ENCODE measurements at places on chromosomes 4 and X.
A peak's percentile ranks its signal among the peaks of the same experiment; 100 is the strongest.

DNA sequence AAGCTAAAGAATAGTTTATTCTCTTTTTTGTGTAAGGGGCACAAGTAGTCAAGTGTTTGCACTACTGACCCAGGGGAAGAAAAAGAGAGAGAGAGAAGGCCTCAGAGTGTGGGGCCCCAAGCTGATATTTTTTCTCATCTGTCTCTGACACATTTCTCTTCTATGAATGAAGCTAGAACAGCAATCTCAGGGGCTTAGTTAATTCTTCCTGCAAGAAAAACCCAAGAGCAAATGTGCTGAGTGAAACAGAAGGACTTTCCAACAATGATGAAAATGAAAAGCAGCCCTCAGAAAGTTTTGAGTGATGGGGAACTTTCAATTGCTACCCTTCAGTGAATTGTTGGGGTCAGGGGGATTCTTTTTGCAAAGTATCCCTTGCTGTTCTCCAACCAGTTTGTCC lies 9.2 kb upstream of the MSN start:
- no peak for DNase-seq

DNA sequence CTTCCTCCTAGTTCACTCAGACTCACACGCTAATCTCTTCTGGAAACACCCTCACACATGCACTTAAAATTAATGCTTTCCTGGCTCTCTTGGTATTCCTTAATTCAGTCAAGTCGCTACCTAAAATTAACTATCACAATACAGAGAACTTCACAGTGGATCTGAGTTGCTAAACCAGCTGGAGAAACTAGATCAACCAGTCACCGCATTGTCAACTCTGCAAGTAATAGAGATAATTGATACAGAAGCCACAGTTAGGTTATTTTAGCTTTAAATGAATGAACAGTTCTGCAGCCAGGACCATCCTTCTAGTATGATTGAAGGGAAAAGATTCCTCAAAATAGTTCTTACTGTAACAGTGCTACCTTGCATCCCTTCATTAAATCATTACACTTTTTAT lies 6.0 kb upstream of the TBC1D9 start:
- DNase-seq: no peak

DNA sequence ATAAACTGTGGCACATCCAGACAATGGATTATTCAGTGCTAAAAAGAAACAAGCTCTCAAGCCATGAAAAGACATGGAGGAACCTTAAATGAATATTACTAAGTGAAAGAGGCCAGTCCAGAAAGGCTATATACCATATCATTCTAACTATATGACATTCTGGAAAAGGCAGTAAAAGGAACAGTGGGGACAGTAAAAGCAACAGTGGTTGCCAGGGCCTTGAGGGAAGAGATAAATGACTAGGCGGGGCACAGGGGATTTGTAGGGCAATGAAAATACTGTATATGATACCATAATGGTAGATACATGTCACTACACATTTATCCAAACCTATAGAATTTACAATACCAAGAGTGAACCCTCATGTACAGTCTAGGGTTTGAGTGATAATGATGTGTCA lies 115.3 kb downstream of the ATP8A1 start:
- no peak for DNase-seq

GRCh38 chrX:47683829-47684205 lies 24.8 kb upstream of the UXT start:
- DNase-seq: no peak

DNA sequence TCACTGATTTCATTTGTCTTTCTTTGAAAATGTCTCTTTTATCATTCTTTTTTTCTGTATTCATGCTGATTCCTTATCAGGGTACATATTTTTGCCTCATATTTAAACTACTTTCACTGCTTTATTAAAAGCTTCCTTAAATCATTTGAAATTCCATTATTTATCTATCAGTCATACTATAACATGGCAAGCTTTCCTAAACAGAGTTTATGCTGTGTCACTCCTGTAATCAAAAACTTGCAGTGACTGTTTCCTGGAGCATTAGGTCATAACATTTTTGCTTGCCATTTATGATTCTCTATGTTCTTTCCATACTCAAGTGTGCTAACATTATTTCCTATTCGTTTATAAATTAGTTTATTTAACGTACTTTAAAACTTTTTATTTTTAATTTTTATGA lies 203.7 kb downstream of the BMPR1B start:
- DNase-seq: no peak

GRCh38 chr4:2832309-2832980 lies 11.2 kb upstream of the ADD1 start:
- peak; percentile 27 for DNase-seq

- DNase-seq: no peak
Measured at GRCh38 chrX:149205937-149206336, 299.2 kb downstream of the IDS start.

DNA sequence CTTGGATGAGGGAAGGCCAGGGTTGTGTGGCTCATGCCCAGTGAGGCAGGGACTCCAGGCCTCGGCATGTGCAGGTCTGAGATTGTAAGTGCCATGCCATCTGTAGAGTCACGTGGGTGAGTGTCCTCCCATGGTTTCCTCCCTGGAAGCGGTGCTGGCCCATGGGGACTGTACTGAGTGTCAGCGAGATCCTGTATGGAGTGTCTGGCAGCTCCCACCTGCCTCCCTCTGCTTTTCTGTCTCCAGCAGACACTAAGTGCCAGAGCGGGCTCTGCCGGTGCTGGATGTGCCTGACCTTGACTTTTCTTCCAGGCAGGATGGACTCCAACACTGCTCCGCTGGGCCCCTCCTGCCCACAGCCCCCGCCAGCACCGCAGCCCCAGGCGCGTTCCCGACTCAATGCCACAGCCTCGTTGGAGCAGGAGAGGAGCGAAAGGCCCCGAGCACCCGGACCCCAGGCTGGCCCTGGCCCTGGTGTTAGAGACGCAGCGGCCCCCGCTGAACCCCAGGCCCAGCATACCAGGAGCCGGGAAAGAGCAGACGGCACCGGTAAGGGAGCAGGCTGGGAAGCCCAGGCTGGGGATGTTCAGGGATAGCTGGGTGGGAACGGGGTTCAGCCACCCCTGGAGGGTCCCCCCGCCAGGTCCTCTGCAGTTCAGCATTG lies 7.6 kb downstream of the WFS1 start:
- DNase-seq: no peak

- no peak for DNase-seq
Measured at GRCh38 chr4:40980318-40980883, 230.6 kb downstream of the NSUN7 start.

DNA sequence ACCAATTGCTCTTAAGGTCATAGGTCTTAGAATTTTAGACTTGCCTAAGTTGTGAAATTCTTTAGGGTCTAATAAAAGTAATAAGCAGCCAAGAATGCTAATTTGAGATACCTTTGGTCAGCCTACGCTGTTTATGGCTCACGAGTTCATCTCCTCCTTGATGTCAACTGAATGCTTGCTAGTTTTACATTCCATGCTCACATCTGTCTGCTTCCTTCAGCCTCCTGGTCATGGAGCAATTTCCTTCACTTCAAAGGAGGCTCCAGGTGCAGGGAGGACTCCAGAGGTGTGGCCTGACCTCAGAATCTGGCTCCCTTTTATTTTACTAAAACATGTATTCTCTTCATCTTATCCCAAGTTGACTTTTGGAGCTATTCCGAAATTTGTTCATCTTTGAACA lies 23.3 kb upstream of the LNX1 start:
- no peak for DNase-seq

GRCh38 chr4:173051716-173052115 lies 116.9 kb upstream of the GALNT7 start:
- no peak for DNase-seq

DNA sequence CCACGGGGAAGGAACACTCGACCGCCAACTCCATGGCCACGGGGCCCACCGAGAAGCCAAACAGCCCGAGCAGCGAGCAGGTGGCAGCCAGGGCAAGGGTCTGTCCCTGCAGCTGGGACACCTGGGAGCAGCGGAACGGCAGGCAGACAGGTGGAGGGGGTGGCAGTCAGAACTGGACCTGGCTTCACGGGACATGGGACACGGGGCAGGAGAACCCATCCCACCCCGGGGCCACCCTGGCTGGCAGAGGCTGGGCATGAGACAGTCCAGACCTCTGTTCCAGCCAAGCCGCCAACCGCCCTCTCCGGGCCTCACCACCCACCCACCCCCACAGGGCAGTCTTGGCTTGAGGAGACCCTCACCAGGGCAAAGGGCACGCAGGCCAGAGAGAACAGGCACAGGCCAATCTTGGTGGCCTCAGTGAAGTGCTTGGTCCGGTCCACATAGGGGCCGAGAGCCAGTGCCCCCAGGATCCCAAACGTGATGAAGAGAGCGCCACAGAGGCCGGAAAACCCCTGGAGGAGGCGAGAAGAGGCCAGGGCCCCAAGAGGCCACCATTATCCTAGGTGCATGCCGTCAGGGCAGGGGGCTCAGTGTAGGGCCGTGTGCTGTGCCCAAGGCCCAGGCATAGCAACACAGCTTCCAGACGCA lies 5.6 kb downstream of the SLC49A3 start:
- DNase-seq: no peak

DNA sequence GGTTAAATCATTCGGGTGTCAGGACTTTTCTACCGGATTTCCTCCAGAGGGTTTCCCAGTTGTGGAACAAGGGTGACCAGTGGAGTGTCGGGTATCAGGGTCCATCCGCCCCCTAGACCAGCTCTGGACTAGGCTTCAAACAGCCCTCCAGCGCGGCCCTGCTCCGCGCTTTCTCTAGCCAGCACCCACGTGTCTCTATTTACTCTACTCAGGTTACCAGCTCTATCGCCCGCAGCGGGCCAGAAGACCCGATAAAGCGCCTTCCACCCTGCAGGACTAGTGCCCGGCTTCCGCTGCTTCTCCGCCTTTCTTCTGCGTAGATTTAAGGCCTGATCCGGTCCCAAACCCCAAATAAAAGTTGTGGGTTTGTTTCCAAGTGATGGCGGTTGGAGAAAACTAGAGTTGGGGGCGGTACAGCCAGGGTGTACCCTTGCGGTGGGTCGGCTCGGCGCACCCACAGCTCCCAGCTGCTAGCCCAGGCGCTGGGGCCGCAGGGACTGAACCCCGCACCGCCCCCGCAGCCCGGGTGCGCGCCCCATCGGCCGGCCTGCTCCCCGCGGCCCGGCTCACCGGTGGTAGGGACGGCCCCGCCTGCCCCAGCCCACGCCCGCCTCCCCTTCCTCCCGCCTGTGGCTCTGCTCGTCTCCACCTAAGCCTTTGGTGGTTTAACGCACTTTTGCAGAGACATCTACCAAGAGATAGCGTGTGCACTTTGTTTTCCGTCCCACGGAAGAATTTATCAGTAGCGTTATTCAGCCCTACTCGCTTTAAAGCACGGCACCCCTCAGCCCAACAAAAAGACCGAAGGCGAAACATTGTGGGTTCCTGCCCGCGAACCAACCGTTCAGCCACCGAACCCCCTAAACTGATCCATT lies 2.1 kb downstream of the LEF1 start:
- DNase-seq: peak; percentile 45

- no peak for DNase-seq
Measured at GRCh38 chr4:138677212-138677611, 338.4 kb upstream of the NOCT start.

DNA sequence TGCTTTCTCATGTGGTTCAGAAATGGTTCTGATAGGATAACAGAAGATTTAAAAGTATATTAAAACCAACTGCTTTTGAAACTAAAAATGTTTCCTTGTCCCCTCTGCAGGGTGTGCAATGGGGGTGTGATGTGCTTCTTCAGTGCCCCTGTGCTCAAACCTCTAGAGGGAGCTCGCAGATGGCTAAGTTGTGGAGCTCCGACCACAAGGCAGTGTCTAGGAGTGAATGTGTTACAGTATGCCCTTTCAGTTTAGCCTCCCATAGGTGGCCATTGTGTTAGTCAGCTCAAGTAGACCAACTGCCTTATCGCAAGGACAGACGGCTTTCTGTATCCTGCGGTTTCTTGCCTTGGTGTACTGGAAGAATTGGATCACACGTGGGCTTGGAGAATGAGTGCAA lies 130.5 kb downstream of the TENT5D start:
- DNase-seq: no peak

DNA sequence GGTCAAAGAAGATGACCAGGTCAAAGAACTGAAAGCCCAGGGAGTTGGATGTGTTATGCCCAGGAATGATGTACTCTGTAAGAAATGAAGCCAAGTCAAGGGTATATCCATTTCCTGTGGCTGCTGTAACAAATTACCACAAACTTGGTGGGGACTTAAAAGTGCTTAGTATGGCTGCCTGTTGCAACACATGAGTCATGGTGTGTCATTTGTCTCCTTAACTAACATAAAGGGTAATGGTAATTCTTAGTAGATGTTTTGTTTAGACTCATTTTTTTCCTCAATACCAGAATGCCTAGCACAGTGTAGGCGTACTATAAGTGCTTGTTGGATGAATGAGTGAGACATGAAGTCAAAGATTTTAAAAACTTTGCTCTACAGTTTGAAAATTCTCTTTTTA lies 45.7 kb downstream of the SYTL5 start:
- no peak for DNase-seq

DNA sequence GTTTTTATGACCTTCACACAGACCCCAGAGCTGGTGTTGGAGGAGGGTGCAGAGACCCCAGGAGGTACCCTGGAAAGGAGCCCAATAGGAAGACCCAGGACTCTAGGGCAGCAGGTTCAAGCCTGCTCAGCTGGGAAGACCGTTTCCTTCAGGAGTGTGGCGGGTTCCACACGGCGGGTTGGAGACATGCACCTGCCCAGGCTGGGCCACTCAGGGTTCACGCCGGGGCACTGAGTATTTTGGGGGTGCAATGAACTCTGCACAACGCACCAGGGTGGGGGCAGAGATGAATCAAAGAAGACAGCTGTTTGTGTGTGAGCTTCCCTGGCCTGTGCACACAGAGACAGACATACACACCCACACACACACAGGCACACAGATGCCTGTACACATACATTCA lies 52.5 kb upstream of the PPP2R3B start:
- DNase-seq: no peak

GRCh38 chr4:173252024-173252935 lies 81.9 kb downstream of the HMGB2 start:
- peak; percentile 83 for DNase-seq

GRCh38 chrX:135095715-135096114 lies 24.6 kb downstream of the ETDB start:
- DNase-seq: no peak

DNA sequence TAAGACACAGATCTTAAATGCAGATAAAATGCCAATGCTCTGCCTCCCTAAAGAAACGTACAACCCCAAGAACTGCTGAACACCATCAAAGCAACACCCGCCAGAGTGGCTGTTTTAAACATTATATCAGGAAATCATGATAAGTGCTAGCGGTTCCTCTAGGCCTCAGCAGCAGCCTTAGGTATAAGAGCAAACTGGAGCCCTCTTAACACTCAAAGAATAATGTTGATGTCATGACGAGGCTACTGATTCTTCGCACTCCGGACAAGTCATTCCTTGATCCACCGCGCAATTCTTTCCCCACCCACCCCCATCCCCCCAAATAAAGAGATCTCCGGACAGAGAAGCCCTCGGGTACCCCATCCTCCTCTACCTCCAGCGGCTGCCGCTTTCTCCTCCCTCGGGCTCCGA lies 507 bp downstream of the LIN54 start:
- DNase-seq: no peak

DNA sequence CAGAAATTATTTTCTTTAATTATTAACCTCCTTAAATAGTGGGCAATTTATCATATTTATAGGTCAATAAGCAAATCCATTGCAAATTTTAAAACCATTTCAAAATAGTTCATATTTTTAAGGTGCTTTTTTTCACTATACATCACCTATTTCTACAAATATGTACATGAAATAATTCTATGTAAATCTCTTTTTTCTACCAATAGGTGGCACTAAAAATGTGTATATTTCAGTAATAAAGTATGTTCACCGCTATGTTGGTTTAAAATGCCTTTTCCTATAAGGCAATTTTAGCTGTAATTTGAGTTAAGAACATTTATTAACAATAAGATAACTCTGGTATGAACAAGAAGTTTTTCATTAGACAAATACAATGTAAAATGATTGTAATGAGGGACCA lies 672.2 kb downstream of the KCTD8 start:
- DNase-seq: no peak

- no peak for DNase-seq
Measured at GRCh38 chrX:107227780-107228485, 21.5 kb downstream of the DNAAF6 start.

Measured in femur (tissue), 1 donor.